ENCODE measurements at places on chromosomes 4 and X.

GRCh38 chr4:105107095-105107856, 39.4 kb upstream of the TET2 start:
- no peak for DNase-seq

DNA sequence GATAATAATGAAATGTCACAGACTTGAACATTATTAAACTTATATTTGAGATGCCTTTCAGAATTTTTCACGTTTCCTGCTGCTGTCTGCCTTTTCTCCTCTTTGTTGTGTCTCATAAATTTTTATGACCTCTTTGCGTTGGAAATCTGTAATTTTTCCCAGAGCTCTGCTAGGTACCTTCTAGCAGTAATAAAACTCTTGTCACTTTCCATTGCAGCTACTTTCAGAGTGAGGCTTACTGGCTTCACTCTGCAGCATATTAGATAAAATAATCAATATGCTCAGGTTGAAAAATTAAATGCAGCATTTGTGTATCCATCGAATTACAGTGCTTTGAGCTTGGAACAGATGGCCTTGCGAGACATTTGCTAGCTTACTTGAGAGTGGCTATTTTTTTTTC, 689.0 kb downstream of the GRID2 start:
- DNase-seq, result no peak

DNA sequence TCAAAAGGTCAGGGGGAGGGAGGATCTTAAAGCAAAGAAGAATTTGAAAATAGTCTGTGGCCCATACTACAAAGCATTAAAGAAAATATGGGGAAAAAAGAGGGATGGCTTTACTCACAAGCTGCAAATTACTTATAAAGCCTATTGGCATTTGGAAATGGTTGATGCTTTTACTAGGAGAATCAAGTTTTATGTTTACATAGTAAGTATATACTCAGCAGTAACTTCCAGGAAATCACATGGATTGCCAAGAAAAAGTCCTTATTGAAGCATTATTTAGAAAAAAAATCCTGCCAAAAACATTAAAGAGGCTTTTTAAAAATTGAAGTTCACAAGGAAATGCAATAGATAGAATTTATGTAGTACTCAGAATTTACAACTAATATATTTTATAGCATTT, 8.4 kb upstream of the SH3RF1 start:
- DNase-seq, result no peak

DNA sequence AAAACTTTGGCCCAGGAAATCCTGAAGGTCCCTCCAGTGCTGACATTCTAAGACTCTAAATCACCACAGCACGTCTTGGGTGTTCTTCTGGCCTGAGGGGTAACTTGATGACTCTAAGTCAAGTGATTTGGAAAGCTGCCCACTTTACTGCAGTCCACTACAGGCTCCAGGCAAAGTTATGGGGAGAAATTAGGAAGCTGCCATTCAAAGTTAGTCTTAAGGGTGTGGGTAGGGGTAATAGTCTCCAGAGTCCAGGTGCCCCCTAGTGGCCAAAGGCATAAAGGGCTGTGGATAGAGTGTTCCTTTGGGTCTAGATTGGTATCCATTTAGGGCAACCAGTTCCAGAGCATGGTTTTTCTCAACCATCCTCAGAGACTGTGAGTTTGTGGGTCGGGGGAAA, 38.7 kb upstream of the SLC16A2 start:
- DNase-seq, result peak; percentile 59

DNA sequence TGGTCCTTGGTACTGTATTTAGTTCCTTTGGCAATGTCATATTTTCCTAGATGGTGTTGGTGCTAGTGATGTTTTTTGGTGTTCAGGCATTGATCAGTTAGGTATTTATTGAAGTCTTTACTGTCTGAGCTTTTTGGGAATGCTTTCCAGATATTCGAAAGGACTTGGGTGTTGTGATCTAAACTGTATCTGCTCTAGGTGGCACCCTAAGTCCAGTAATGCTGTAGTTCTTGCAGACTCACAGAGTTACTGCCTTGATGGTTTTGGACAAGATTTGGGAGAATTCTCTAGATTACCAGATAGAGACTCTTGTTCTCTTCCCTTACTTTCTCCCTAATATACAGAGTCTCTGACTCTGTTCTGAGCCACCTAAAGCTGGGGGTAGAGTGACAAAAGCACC, 513.6 kb upstream of the PITX2 start:
- no peak for DNase-seq

- DNase-seq, result no peak
These were observed 33.9 kb upstream of the SLC7A11 start for GRCh38 chr4:138275963-138276621.

- no peak for DNase-seq
These were observed 369.6 kb downstream of the PCDH7 start for GRCh38 chr4:31089815-31090214.

- peak; percentile 68 for DNase-seq
These were observed 2.7 kb downstream of the TMEM255A start for GRCh38 chrX:120308558-120308957.

- DNase-seq, result no peak
These were observed 507.2 kb downstream of the PABPC4L start for GRCh38 chr4:133694416-133694815.

DNA sequence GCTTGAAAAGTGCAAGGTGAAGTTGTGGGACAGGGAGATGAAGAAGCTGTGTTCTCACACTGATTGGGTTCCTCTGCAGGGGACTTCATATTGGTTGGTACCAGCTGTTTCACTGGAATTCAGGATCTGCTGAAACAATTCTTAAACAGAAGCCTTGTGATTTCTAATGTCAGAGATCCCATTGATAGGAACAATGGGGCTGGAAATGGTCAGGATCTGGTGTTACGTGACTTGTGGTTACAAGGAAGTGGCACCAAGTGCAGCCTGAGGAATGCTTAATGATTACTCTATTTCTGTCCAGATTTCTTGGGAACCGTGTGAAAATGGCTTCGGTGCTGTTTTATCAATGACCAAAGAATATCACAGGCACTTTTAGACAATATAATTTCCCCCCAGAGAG, 68.1 kb downstream of the MOSPD2 start:
- DNase-seq, result no peak

DNA sequence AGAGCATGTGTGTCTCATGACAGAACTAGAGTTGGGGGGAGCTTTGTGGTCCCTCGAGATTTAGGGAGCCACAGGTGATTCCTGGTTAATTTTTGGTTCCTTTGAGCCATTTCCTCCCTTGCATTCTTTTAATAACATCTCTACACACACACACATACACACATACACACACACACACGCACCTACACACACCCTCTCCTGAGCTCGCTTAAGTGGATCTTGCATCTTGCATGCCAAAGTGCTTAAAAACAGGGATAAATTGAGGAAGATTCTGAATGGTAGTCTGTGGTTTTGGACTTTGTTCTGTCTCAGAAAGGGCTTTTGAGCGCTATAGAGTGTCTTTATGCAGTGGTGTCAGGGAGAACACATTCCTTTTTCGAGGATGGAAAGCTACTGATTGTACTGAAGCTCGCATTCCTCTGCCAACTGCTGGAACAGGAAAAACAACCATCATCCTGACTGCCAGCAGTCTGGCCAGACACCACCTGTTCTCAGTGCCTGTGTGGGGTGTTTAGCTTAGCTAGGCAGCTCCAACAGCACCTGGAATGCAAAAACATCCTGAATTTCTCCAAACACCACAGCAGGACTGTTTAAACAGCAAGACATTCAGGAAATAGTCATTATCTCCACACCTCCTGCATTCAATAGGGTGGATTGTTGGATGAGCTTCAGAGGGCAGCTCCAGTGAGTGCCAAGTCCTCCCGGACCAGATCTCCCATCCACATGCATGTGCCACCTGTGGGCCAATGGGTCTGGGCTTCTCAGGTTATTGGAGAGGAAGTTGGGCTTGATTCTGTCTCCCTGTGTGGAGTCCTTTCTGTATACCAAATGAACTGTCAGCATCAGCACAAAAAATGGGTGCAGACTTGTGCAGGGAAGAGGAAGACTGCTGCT, 21.9 kb upstream of the IGFBP7 start:
- DNase-seq, result no peak

DNA sequence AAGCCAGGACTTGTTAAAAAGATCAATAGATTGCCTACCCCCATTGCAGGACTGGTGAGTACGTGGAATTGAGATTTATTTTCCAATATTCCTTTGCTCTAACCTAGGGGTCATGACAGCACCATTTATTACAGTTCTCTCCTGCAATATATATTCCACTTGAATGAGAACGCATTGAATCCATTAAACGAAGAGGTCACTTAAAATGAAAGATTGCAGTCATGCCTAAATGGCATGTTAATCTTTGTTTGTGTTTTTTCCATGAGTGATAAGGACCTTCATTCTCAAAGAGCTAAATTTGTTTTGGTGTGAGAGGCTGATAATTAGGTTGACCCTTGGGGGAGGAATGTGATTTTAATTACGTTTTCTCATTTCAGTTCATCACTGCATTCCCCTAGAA, 13.5 kb upstream of the LIMCH1 start:
- no peak for DNase-seq

GRCh38 chr4:55089916-55090315, 35.5 kb downstream of the KDR start:
- DNase-seq, result no peak

DNA sequence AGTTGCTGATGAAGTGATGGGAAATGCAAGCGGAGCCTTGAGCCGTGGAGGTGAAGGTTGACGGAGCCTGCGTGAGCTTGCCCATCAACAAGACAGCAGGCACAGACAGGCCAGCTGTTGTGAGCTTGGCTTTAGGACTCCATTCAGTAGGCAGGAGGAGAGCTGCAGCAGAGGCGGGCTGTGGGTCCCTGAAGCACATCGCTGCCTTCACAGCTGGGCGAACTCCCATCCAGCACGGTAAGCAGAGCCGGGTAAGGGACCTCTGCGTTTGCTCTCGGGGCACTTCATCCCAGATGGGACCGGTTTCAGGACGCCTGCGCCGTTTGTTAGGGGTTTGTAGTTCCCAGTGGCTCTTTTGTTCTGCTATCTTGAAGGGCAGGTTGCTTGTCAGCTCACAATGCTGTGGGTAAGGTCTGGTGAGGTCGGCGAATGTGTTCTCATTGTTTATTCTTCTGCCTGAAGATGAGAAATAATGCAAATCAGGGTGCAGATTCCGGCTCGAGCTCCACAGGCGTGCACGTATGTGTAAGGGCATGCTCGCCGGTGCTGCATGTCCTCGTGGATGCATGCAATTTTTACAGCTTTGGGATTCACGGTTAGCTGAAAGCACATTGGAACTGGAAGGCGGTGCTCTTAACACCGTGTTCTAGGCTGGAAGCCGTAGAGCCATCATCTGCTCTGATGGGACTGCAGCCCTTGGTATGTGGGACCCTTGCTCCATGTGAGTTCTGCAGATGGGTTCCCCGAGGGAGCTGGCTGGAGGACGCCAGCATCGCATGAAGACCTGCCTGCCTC, 54.6 kb upstream of the CLDN34 start:
- DNase-seq, result peak; percentile 57

- DNase-seq, result no peak
These were observed 148.2 kb upstream of the RPS6KA3 start for GRCh38 chrX:20414762-20415445.

DNA sequence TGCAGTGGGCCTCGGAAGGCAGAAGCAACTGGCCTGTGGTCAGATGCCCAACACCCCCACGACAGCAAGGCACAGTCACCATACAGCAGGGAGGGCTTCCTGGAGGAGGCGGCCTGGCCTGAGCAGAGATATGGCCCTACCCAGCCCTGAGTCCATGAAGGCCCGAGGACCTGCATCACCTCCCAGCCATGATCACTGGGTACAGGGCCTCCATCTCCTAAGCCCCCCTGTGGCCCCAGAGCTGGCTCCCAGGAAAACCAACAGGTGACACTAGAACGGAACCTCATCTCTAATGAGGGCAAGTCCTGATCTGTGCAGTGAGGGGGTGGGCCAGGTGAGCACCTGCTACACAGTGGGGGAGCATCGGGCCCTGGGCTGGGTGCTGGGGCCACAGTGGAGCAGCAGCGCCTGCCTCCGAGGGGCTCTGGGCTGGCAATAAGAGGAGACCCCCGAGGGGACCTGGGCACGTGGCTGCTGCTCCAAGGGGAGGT, 26.2 kb upstream of the MXD4 start:
- DNase-seq, result no peak

DNA sequence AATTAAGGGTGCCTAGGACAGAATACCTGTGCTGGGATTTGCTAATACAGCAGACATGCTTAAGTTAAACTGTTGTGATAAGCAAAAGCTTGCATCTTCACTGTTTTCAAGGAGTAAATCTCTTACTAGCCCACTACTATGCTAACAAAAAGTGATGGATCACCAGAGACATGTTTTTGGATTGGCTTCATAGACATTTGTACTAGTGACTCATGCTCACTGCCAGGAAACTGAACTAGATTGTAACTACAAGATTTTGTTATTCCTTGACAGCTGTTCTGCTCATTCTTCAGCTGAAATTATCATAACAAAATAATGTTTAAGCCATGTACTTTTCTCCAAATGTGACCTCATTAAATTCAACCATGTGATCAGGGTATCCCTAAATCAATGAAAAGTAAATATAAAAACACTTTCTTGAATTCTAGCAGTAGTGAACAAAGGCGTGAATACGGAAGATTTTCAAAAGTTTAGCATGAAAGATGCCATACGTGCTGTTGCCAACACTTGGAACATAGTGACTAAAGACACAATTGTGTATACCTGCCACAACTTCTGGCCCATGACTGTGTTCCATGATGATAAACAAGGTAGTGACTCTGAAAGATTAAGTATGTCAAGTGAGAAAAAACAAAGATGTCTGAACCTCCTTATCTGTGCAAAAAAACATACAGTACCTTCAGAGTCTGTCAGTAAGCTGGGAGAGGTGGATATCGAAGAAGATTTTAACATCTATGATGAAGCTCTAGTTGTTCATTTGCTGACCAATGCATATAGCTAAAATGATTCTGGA, 154.0 kb downstream of the BTC start:
- no peak for DNase-seq

DNA sequence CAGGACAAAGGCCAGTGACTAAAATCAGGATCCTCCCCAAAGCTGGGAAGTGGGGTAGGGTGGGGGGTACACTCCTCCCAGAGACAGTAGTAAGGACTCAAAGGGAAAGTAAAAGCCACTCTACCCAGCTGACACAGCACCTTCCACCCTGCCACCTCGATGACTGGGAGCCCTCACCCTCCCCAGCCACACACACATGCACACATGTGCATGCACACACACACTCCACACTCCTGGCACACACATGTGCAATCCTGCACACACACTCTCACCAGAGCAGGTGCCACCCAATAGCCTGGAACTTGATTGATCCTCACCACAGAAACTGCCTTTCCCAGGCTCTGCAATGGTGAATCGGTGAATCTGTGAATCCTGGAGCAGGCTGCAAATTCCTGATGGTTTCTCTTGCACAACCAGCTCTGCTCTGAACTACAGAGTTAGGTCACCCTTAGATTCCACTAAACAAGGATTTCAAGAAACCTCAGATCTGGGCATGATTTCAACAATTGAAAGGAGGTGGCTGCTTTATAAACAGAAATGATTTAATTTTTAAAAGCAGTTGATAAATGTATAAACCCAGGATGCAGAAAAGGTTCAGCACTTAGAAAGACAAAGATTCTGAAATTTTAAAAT, 21.5 kb downstream of the AMOT start:
- no peak for DNase-seq

GRCh38 chr4:170988446-170988845, 824.8 kb upstream of the GALNTL6 start:
- no peak for DNase-seq

Measured in ecto neural progenitor cell (in vitro differentiated cells).